ENCODE measurements at places on chromosomes 6 and 20.

GRCh38 chr6:15148356-15148946 is 97.4 kb upstream of the JARID2 start:
- DNase-seq, result no peak

DNA sequence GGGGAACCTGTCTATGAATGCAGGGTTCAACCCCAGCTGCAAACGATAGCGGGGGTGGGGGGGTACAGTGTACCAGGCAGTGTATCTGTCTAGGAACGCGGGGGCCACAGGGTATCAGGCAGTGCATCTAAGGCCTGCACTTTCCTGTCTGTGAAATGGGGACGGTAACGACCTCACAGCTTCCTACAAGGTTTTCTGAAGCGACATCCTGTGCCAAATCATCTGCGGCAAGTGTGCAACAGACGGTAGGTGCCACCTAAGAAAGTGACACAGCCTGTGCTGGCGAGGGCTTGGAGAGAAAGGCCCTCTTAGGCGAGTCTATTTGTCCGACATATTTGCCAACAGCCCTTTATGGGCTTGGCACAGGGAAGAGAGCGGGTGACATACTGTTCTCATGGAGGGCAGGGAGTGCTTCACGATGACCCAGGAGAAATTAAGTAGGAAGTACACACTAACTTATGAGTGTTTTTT is 3.8 kb downstream of the DIDO1 start:
- DNase-seq, result no peak

DNA sequence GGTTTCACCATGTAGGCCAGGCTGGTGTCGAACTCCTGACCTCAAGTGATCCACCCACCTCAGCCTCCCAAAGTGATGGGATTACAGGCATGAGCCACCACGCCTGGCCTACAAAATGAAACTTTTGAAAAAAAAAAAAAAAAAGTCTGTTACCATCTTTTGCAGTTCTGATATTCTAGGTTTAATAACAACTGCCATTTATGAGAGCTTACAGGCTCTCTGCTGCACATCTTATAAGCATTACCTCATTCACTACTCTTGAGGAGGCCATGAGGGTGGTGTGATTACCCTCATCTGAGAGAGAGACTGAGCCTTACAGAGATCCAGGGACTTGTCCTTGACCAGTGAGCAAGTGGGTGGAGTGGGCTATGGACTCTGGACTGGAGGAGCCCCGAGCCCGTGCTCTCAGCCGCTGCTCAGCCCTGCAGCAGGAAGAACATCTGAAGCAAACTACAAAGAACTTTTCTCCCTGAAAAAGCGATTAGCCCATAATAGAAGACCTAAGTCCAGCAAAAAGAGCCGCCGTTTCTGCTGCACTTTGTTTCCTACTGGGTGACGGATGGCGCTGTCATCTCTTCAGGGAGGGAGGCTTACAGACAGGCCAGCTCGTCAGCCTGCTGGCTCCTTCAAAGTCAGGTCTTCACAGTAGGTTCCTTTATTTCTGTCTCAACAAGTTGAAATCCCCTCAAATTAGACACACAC is 119.8 kb upstream of the AKAP12 start:
- no peak for DNase-seq

DNA sequence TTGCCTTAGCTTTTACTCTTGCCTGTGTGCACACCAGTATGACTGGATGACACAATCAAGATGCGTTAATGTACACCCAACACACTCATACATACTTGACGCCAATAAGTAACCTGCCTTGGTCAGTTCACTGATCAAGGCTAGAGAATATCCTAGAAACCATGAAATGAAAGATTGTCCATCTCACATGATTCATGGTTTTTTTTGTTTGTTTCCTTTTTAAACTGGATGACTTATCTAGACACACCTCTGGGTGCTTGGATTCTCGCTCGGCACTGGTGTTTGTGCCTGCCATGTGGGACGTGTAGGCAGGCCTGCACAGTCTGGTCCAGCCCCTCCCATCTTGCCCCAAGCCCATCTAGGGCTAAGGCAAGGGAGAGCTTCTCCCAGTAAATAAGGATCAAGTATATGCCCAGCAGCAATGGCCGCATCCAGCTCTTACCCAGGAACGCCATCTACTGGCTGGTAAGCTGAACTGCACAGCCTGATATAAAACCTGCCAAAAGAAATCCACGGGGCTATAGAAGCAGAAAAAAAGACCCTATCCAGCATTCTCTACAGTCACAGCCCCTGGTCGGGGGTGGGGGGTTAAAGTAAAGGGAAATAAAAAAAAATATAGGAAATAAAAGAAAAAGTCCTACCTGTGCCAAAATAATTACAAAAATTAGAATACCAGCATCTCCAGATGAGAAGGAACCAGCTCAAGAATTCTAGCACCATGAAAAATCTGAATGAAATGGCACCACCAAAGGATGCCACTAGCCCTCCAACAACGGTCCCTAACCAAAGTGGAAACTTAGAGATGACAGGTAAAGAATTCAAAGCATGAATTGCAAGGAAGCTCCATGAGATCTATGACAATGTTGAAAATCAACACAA is 73.3 kb downstream of the OTOR start:
- DNase-seq, result peak; percentile 45

DNA sequence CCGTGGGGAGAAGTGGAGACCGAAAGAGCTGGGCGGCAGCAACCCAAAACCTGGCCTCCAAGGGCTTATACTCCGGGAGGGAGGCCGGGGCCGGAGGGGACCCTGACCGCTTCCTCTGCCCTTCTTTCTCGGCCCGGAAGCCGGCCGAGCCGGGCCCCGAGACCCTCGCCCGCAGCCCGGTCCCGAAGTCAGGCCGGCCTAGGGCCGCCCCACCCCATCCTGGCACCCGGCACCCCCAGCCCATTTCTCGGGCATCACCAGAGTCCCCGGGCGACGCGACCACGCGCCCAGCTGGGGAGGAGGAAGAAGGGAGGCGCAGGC is 572 bp upstream of the ZDHHC14 start:
- DNase-seq, result peak; percentile 84

DNA sequence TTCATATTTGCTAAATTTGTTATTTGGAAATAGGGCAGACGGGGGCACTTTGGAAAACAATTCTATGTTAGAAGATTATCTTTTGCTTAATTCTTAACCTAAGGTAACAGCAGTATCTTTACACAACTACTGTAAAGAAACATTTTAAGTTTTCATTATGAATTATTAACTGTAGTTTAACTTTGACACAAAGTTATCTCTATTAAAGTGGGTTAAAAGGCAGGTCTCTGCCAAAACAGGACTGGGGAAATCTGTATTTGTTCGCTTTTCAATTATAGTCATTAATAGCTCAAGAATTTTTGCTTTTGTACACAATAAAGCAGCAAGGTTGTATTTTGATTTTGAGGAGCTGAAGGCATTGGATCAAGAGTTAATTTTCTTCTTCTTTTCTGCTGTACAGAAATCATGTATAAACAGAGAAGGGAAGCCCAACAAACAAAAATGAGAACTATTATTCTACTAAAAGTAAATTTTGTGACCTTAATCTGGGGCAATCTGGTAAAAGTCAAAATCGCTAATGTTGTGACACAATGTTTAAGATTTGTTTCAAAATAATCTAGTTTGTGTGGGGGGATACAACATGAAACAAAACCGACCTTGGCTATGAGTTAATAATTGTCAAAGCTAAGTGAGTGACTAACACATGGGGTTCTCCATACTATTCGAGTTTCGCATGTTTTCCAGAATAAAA is 2.9 kb downstream of the STAU1 start:
- no peak for DNase-seq

DNA sequence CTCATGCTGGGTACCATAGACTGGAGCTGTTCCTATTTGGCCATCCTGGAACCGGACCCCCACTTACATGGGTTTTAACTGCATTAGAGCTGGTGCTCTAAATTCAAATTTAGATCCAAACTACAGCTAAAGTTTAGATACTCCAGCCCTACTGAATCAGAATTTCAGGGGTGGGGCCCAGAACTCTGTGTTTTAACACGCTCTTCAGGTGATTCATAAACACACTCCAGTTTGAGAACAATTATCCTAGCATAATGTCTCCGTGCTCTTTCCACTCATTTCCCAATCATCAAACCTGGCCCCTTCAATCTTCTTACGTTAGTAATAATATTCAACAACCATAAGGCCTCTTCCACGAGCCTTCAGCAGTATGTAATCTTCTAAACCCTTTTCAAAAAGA is 15.3 kb downstream of the TRPC4AP start:
- DNase-seq, result no peak

DNA sequence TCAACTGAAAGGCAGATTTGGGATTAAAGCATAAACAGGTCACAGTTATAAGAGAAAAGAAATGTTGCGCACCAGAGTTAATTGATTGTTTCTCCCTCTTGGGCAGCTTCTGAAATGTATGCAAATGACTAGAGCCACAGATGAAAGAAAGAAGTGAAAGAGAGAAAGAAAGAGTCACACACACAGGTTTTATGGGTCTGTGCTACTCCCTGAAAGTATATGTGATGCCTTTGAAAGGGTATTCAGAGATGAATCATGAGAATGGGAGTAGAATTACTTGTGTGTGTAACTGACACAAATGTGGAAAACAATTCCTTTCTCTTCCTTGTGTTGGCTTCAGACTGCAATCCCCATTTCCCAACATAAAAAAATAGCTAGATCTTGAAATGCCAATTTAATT is 196.9 kb downstream of the FOXA2 start:
- no peak for DNase-seq

DNA sequence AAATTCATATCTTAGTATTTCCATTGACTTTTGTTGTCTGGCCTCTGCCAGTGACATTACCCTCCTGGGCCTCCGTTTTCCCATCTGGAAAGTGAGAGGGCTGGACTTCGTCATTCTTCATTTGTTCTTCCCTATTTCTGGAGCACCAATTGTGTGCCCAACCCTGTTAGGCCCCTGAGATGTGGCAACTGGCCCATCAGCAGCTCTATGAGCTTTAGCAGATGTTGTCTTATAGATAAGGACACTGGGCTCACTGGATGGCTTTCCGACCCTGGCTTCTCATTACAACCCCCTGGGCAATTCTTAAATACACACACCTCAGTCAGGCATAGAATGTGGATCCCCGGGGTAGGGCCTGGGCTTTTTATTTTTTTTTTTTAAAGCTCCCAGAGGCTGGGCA is 14.7 kb downstream of the PABPC1L start:
- no peak for DNase-seq

- peak; percentile 84 for DNase-seq
Measured at GRCh38 chr20:38057351-38057972, 23.9 kb downstream of the RPRD1B start.

- DNase-seq, result no peak
Measured at GRCh38 chr6:120652506-120652905, 681.8 kb downstream of the TBC1D32 start.

DNA sequence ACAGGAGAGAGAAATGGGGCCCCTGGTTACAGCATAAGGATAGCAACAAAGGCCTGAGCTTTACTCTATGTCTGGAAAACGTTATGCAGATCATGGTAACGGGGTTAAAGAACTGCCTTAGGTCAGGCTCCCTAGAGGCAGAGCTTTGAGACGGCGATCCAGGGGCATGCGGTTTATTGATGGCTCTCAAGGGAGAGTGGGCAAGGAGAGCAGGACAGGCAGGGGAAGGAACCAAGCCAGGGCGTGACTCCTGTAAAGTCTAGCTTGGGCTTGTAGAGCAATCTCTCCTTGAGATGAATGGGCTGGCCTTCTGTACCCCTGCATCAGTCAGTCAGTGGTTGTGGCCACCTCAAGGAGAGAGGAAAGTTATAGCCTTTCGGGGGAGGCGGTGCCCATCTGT is 12.5 kb upstream of the FERMT1 start:
- no peak for DNase-seq

DNA sequence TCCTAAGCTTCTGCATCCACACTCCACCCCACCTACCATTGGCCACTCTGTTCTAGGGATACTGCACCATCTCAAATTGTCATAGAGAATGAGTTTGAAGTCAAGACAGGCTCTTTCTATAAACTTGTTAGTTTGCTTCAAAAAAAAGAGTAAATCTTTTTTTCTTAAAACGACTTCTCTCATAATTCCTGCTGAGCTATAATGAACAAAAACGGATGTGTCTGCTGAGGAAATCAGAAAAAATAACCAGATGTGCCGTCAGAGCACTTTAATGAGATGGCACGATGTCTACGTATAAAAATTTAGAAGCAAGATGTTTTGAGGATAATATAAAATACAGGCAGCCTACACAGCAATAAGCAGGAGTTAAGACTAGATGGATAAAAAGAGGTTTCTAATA is 24.0 kb upstream of the DDO start:
- no peak for DNase-seq

DNA sequence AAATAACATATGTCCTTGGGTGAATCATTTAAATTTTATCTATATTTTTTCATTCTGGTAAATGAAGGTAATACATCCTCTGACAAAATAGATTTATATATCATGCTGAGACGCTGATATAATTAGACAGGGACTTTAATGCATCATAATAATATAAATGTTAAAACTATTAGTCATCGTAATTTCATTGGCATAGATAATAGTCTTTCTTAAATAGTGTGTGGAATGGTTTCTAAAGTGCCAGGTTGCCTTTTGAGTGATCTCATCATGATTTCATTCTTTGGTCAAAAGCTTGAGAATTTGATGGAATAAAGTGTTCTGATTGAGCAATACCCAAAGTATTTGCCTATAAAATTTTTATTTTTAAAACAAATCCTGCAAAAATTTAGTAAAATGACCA is 43.2 kb upstream of the BMP5 start:
- DNase-seq, result no peak

- DNase-seq, result peak; percentile 38
Measured at GRCh38 chr6:53679446-53679933, 13.9 kb upstream of the KLHL31 start.

DNA sequence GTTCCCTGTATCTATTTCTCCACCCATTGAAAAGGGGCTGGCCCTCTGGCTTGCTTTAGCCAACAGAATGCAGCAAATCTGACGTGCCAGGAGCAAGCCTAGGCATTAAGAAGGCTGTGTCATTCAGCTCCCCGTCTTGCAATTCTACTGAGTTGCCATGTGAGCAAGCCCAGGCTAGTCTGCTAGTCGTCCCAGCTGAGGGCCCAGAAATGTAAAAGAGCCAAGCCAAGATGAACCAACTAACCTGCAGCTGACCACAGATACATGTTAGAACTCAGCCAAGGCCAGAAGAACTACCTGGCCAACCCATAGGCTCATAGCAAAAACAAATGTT is 30.1 kb downstream of the PREP start:
- no peak for DNase-seq

- no peak for DNase-seq
Measured at GRCh38 chr6:116298973-116299372, 19.2 kb upstream of the TSPYL1 start.

- DNase-seq, result no peak
Measured at GRCh38 chr20:45017857-45018256, 51.5 kb downstream of the STK4 start.

DNA sequence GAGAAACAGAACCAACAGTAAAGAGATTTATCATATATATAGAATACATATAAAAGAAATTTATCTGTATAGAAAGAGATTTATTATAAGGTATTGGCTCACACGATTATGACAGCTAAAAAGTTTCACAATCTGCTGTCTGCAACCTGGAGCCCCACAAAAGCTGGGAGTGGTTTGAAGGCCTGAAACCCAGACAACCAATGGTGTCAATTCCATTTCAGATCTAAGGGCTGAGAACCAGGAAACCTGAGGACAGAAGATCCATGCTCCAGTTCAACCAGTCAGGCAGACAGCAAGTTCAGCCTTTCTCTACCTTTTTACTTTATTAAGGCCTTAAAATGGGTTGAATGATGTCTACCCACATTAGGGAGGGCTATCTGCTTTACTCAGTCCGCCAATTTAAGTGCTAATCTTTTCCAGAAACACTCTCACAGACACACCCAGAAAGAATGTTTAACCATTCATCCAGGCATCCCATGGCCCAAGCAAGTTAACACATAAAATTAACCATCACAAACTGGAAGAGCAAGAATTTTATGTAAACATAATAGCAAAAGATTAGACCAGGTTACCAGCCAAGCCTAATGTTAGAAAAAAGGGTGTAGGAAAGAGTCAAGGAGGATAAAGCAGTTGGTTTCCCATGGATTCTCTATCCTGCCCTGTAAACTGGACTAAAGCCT is 170.9 kb downstream of the FUT9 start:
- no peak for DNase-seq
